Activated T-cell treated with anti-CD3 and anti-CD28 coated beads for 48 hours (primary cell): ENCODE measurements at places on chromosomes 11 and 22.

- DNase-seq = no peak
Measured at GRCh38 chr11:134072844-134073243, 4.0 kb downstream of the JAM3 start.

DNA sequence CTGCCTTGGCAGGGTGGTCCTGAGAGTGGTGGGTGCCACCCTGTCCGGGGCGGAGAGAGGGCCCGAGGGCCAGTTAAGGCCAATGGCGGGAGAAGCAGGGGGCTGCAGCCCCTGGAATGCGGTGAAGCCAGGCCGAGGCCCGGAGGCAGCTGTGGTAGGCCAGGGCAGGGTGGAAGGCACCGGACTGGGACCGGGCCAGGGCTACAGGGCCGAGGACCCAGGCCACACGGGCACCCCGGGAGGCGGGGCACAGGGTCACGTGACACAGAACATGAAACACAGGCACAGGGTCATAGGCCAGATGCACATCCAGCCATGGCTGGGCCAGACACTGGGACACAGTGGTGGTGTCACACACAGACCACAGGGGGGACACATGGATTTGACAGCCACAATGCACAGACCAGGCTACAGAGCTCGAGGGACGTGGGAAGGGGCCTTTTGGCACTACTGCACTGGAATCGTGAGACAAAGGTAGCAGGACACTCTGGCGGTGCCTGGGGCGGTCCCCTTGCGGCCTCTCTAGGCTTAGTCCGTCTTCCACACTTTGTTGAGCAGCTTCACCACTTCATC lies 2.8 kb downstream of the SLC25A1 start:
- DNase-seq = no peak

DNA sequence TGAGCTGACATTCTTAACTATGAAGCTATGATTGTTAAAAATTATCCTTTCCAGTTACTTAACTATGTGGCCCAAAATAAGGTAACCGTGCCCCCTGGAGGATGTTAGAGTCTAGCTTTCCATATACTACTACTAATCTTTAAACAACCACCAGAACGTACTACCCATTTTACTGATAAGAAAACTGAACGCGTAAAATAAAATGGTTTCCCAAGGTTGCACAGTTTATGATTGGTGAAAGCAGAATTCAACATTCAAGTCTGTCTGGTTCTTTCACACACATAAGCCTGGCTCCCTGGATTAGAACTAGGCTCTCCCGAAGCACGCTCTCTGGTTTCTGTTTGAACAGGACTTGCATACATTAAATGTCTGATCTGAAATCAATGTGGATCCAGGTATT lies 437.8 kb upstream of the CCDC90B start:
- DNase-seq = no peak

GRCh38 chr22:33691057-33691630 lies 229.1 kb downstream of the LARGE1 start:
- no peak for DNase-seq

GRCh38 chr22:23210428-23211170 lies 30.3 kb downstream of the BCR start:
- no peak for DNase-seq

GRCh38 chr11:99176430-99176829 lies 155.7 kb downstream of the CNTN5 start:
- DNase-seq = no peak

- DNase-seq = no peak
Measured at GRCh38 chr11:16973338-16973964, 40.8 kb downstream of the PLEKHA7 start.

- no peak for DNase-seq
Measured at GRCh38 chr22:20973634-20974286, 6.7 kb downstream of the AIFM3 start.

DNA sequence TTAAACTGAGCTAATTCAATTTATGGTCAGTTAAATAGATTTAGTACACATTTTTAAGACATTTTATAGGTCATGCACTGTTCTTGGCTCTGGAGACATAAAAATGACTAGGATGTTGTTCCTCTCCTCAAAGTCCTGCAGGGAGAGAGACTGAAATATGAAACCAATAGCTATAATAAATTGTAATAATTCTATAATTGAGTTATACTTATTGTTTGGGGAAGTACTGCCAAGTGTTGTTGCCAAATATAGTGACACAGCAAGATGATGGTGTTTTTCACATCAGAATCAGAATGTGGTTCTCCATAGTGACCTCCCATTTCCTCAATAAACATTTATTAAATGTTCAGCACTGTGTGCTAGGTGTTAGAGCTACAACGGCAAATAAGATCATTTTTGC lies 470.6 kb downstream of the NTM start:
- no peak for DNase-seq

DNA sequence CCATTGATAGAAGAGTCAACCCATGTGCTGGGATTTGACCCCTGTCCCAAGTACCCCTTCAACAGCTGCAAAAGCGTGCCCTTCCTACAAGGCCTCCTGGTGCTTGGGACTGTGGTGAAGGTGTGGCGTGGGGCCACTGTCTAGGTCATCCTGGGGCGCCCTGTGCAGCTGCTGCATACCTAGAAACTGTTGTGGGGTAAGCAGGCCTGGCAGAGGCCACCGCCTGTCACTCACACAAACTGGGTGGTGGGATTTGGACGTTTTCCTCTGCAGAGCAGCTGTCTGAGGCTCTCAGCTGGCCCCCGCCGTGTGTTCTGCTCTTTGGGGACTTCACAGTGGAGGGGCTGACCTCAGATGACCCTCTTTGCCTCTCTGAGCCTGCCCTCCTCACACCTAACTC lies 69.7 kb downstream of the SCN3B start:
- DNase-seq = no peak

DNA sequence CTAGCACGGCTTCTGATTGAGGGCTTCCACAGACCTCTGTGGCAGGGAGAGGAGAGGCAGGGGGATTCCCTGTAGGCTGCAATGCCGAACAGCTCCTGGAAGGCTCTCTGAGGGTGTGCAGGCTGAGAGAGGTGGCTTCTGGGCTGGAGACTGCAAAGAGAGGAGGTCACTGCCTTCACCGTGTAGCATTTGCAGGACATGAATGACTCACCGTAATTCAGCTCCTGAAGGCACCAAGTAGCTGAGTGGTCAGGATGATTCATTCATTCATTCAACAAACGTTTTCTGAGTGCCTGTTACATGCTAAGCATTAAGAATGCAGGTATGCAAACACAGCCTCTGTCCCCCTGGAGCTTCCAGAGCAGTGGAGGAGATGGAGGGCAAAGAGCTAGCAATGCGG lies 18.0 kb upstream of the EIF3D start:
- DNase-seq = no peak

DNA sequence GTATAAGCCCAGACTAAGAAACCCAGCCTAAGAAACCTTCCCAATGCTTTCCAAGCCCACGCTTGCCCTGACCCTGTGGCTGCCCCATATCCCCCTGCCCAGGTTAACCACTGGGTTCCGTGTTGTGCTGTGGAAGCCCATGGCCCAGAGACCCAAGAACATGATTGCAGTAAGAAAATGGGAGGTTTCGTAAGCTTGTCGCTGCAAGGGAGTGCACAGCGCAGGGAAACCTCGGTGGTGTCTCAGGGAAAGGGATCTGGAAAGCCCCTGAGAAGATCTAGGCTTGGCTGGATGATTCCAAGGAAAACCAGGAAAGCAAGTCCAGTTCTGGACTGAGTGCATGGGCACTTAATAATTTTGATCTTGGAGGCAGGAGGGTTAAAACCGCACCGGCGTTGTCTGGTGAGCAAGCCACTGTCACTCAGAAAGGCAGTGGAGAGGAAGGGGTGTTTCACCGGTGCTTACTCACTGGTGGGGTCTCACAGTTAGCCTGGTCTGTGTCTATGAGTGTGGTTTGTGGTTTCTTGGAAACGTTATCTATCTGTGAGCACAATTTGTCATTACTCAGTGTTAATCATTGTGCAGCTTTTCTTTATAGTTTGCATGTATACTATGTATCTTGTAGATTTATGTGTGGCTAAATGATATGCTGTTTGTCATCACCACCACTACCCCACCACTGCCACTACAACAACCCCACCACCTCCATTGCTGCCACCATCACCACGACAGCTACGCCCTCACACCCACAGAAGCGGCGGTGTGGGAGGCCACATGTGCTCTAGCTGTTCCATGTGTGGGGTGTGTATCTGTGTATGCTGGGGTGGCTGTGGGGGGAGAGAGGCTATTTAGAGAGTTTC lies 53.3 kb upstream of the PRDM11 start:
- DNase-seq = no peak

DNA sequence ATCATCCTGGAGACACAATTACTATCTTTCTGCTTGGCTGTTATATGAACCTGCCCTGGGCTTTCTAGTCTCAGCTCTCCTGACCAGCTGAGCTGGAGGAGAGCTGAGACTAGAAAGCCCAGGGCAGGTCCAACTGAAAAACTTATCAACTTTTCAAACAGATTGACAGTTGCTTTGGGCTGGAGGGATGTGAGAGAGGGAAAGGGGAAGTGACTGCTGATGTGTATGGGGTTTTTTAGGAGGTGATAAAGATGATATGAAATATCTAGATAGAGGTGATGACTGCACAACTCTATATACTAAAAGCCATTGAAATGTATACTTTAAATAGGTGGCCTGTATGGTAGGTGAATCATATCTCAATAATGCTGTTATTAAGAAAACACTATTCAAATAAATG lies 60.2 kb upstream of the CHRM4 start:
- no peak for DNase-seq

DNA sequence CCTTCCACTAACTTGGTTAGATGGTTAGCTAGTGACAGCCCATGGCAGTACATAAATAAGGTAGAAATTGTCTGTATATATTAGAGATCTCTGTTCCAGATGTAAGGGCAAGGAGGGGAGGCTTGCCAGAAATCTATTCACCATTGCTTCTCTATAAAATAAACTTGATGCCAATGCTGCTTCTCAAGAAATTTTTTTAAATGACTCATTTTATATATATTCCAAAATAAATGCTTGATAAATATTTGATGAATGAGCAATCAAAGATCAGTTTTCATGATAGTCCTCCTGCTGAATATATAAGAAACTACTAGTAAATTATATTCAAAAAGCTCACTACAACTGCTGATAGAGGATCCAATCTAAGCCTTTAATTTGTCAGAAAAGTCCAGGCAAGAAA lies 710.6 kb upstream of the CCDC179 start:
- DNase-seq = no peak

DNA sequence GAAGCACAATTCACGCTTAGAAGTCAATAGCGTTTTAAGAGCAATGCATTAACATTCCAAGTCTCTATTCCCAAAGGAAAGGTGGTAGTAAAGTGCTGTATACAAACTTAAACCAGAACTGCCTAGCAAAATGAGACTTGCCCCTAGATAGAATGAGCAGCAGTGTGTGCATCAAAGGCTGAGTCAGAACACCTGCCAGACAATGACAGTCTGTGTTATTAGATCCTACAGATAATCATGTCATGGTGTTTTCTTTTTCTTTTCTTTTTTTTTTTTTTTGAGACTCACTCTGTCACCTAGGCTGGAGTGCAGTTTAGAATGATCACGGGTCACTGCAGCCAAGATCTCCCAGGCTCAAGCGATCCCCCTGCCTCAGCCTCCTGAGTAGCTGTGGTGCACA lies 1.6 kb downstream of the RTCB start:
- DNase-seq = no peak

DNA sequence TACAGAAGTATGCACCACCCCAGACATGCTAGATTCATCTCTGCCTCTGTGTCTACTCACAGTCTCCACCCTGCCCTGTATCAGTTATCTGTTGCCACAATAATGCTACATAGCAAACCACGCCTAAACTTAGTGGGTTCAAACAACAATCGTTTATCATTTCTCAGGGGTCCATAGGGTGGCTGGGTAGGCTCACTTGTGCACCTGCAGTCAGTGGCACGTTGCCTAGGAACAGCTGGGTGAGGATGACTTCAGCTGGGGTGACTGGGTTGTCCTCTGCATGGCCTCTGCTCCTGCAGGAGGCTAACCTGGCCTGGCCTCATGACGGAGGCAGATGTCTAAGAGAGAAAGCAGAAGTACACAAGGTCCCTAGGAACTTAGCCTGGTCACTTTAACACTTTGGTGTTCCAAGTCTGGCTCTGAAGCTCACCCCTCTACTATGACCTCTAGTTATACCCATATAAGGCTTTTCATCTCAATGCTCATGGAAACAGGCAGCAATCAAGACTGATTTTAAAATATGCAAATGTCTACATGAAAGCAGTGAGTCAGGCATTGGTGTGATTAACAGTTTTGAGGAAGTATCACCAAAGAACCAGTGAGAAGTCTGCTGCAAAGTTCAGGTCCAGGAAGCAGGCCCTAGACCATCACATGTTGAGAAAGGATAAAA lies 10.7 kb downstream of the OLFML1 start:
- no peak for DNase-seq

DNA sequence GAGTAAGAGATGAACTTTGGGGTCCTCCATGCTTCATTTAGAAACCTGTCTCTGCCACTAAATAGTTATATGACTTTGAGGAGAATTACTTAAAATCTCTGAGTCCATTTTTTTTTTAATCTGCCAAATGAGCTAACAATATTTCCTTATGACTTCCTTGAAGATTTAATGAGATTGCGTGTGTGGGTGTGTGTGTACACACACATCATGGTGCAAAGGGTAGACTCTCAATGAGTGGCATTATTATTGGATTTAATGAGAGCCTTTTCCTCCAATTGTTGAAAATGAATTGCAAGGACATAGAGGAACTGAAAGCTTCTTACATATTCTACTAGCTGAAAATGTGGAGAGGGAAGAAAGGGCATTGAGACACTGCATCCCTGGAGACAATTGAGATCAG lies 573.5 kb upstream of the LUZP2 start:
- DNase-seq = no peak

GRCh38 chr11:43825217-43825816 lies 55.3 kb upstream of the ALKBH3 start:
- no peak for DNase-seq

- no peak for DNase-seq
Measured at GRCh38 chr11:58927393-58928106, 11.7 kb upstream of the GLYATL1 start.

- DNase-seq = no peak
Measured at GRCh38 chr11:102831489-102832440, 11.6 kb downstream of the MMP3 start.

GRCh38 chr22:36817525-36817848 lies 652 bp upstream of the PVALB start:
- no peak for DNase-seq

GRCh38 chr11:70660059-70660888 lies 261.9 kb downstream of the CTTN start:
- DNase-seq = no peak

GRCh38 chr22:43923191-43923590 lies 414 bp upstream of the PNPLA3 start:
- DNase-seq = no peak
